ENCODE measurements at places on chromosomes 1 and 21.

GRCh38 chr1:13523780-13524477 is 10.1 kb upstream of the LRRC38 start:
- DNase-seq = no peak

- no peak for DNase-seq
Observed at GRCh38 chr1:23964790-23965740, 5.4 kb downstream of the PNRC2 start.

DNA sequence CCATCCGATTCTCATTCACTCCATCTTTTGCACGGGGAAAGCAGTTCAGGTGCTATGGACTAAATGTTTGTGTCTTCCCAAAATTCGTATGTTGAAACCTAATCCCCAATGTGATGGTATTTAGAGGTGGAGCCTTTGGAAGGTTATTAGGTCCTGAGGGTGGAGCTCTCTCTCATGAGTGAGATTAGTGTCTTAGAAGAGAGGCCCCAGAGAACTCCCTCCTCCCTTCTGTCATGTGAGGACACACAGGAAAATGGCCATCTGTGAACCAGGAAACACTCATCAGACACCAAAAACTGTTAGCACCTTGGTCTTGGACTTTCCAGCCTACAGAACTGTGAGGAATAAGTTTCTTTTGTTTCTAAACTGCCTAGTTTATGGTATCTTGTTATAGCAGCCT is 15.8 kb upstream of the CCDC190 start:
- no peak for DNase-seq

- no peak for DNase-seq
Observed at GRCh38 chr1:169630006-169630405, at the start of gene SELP. TSS of gene SELP (minus strand) at chr1:169630124. CDS start at chr1:169630074, 50 bp downstream.

DNA sequence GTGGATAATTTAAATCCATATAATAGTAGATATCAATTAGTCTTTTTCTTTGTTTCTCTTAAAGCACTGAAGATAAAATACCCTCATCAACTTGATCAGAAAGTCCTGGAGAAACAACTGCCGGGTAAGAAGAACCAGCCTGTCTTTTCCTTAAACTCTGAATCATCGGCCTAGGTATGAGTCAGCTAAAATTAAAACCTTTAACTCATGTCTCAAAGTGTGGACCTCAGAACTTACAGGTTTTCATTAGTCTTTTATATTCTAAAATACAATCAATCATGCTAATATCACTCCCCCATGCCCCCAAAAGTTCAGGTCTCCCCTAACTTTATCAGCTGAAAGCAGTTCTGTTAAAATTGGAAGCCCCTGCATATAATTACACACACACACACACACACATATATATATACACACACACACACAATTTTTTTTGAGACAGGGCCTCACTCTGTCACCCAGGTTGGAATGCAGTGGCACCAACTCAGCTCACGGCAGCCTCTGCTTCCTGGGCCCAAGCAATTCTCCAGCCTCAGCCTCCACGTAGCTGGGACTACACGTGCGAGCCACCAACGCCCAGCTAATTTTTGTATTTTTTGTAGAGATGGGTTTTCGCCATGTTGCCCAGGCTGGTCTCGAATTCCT is 61.3 kb downstream of the B3GALNT2 start:
- DNase-seq = no peak

GRCh38 chr1:15691434-15692032 is 7.4 kb downstream of the PLEKHM2 start:
- no peak for DNase-seq

GRCh38 chr1:92259350-92259749 is 39.4 kb downstream of the GLMN start:
- no peak for DNase-seq

DNA sequence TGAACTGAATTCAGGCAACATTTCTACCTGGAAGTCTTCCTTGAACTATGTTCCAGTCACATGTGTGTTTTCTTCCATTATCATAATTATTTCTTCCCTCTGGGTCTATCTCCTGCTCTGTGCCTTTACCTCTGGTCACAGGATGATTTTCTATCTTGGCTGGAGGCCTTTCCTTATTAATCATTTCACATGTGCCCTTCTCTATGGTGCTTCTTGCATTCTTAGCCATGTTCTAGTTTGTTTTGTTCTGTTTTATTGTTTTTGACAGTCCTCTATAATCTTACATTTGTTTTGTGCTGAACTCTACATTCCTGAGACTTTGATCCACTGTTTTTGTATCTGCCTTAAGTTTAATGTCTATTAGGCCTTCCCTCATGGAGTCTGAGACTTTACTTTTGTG is 51.0 kb downstream of the SGIP1 start:
- DNase-seq = no peak

DNA sequence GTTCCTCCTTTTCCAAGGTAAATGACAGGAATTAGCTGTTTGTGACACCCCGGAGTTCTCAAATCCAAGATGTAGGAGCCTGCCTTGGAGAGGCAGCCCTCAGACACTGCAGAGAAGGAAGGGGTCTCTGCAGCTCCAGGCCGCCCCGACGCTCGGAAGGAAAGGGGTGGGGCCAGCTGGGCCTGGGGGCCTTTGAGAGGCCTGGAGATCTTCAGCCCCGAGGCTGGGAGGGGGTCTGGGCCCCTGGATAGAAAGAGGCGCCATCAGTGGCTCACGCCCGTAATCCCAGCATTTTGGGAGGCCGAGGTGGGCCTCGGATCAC is 1.1 kb upstream of the TNFRSF18 start:
- no peak for DNase-seq

GRCh38 chr1:108565081-108565480 is 5.2 kb downstream of the EEIG2 start:
- DNase-seq = no peak

DNA sequence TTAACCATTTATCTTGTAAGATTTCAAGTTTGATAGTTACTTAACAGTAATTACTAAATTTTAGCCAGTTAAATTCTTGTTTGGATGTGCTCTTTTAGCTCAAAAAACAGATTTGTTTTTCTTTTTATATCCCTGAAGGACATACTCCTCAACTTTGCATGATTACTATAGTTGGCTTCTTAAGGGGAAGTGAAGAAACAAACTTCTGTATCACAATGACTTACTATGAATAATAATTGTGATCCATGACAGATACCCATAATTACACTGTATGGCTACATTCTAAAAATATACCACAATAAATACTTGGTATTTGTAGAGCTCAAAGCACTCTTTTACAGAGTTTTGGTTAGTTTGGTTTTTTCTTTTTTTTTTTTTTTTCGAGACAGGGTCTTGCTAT is 55.8 kb downstream of the IARS2 start:
- DNase-seq = no peak

DNA sequence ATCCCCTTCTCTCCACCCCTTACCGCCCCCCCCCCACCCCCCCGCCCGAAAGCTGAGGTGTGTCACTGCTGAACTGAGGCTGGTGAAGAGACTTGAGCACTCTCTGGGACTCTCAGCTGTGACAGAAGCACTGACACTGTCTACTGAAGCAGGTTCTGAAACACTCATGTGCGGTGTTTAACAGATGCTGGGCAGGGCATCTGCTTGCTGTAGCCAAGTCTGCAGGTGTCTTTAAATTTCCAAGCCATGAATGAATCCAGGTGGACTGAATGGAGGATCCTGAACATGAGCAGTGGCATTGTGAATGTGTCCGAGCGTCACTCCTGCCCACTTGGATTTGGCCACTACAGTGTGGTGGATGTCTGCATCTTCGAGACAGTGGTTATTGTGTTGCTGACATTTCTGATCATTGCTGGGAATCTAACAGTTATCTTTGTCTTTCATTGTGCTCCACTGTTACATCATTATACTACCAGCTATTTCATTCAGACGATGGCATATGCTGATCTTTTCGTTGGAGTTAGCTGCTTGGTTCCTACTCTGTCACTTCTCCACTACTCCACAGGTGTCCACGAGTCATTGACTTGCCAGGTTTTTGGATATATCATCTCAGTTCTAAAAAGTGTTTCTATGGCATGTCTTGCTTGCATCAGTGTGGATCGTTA is at the start of gene GPR52:
Gene GPR52, plus strand, starts transcription at position 99 of the 665 bp plus-strand sequence. Its CDS starts 148 bp downstream, at position 247.
- no peak for DNase-seq

GRCh38 chr1:210669951-210670350 is 341.2 kb downstream of the HHAT start:
- no peak for DNase-seq

- DNase-seq = no peak
Observed at GRCh38 chr1:26811057-26811456, 15.4 kb upstream of the ZDHHC18 start.

DNA sequence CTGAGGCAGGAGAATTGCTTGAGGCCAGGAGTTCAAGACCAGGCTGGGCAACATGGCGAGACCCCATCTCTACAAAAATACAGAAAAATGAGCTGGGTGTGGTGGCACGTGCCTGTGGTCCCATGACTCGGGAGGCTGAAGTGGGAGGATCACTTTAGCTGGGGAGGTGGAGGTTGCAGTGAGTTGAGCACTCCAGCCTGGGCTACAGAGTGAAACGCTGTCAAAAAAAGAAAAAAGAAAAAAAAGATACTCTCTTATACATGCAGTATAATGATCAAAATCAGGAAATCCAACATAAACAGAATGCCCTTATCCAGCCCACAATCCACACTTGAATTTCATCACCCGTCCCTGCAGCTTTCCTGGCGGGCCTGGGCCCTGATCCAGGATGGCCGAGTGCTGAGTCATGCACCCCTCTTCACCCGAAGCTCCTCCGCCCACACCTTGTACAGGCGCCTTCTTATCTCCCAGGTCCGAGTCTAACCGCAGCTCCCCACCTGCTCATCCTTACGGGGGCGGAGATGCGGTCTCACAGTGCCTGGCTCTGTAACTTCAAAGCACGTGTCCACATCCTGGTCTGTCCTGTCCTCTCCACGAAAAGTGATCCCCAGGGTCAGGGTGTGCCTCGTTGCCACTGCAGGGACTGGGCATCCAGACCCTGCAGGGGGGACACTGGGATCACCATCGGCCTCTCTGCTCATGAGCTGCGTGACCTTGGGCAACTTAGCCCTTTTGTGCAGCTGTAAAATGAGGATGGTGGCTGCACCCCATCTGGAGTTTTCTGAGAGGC is 120.2 kb upstream of the SLC45A1 start:
- no peak for DNase-seq

- no peak for DNase-seq
Observed at GRCh38 chr1:162676750-162677149, 44.5 kb downstream of the DDR2 start.

DNA sequence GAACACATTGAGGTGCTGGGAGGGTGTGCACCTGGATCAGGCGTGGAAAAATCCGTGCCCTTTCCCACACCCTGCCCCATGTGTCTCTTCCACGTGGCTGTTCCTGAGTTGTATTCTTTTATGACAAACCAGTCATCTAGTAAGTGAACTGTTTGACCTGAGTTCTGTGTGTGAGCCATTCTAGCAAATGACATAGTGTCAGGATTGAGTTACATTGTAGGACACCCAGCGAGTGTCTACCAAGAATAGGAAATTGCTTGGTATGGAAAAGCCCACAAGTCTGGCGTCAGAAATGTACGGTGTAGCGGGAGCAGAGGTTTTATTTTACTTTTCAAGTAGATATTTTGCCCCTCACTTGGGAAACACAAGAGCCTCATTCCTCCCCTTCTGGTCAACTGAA is 1.2 kb upstream of the MRAP start:
- no peak for DNase-seq

GRCh38 chr1:109531380-109531779 is 8.3 kb upstream of the GPR61 start:
- no peak for DNase-seq

DNA sequence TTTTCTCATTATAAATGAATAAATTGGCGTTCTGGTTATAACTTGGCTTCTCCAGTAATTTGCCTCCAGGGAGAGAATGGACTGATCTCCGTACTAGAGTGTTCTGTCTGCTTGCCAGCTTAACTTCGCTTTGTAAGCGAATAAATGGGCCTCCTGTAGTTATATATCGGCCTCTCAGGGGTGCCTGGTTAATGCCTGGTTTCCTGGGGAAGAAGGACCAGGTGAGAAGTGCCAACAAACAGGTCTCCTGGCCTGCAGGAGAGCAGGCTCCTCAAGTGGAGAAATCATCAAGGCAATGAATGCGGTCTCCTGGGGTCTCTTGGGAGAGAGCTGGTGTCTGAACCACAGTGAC is 107.4 kb upstream of the SERBP1 start:
- DNase-seq = no peak

DNA sequence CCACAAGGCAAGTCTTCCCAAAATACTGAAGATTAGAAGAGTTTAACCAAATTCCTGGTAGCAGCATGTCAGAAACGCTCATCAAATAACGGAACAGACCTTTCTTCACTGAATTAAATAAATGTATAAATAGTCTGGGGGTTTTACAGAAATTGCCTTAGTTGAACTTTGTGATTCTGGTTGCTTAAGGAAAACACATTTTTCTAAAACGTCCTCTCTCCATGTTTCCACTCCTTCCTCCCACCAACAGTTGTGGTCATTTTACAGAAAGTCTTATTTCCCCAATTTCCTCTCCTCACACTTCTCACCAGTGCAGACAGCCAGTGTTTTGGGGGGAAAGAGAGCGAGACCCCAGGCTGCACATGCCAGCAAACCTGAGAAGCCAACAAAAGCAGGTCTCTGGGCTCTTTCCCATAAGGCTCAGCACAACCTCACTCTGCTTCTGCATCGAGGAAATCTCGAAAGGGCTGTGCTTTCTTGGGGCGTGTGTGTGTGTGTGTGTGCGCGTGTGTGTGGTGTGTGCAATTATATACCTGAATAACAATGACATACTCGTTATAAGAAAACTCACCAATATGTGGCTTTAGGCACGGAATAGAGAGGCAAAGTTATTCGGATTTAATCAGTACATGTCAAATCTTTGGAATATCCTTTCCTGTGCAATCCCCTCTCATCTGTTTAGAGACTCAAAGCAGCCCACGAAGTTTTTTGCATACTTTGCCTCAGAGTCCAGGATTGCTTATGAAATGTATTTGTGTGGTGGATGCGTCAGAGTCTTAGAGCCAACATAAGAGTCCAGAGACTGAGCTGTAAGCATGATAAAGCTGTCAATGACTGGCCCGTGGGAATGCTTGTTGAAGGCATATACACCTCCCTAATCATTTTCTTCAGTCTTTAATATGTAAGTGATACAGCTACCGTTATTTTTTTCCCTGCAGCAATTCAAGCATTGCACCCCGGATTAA is 2.0 kb downstream of the KCNJ15 start:
- no peak for DNase-seq

DNA sequence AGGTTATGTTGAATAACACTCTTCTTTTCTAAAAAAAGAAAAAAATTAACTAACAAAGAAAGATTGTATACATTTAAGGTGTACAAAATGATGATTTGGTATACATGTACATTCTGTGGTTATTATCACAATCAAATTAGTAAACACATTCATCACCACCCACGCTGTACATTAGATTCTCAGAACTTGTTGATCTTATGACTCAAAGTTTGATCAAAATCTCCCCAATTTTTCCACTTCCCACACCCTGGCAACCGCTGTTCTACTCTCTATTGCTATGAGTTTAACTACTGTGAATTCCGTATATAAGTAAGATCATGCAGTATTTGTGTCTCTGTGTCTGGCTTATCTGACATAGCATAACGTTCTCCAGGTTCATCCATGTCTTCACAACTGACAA is 469.5 kb upstream of the CHRM3 start:
- DNase-seq = no peak

All from GOT3 (cell line).